ENCODE measurements at places on chromosomes 12 and 14.

GRCh38 chr12:30063435-30063945, 279.7 kb upstream of the TMTC1 start:
- no peak for DNase-seq

DNA sequence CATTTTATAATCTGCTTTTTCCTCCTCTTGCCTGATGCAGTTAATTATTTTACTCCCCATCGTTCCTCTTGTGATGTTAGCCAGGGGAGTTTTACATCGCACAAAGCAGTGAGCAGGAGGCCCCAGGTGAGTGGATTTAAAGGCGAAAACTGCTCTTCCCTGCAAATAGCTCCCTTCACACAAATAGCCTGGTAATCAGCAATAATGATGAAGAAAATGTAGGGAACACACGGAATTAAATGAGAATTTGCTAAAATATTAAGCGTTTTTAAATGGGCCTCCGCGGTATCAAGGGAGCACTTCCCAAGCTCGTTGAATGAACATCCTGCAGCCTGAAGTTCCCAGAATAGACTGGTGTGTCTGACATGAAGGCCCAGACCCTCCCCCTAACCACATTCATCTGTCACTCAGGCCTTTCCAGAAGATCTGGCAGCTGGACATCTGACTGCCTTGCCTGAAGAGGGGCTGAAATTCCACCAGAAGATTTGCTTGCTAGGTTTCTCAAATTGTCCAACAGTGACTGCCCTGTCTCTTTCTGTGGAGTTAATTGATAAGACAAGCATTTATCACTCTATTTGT, 127.2 kb downstream of the CCDC60 start:
- DNase-seq: no peak

DNA sequence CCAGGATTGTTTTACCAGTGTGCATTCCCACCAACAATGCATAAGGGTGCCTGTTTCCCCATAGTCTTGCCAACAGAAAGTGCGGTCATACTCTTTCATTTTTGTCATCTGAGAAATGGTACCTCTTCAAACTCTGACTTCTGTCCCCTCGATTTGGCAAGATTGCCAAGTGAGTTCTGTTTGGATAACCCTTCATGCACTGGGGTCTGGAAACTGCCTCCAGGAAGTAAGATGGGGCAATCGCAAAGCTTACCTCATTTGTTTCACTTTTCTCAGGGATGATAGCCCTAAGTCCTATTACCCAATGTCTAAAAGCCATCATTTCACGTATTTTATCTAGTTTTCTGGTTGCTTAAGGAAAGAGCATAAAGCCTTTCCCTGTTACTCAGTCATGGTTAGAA, 28.6 kb upstream of the NR1H4 start:
- no peak for DNase-seq

DNA sequence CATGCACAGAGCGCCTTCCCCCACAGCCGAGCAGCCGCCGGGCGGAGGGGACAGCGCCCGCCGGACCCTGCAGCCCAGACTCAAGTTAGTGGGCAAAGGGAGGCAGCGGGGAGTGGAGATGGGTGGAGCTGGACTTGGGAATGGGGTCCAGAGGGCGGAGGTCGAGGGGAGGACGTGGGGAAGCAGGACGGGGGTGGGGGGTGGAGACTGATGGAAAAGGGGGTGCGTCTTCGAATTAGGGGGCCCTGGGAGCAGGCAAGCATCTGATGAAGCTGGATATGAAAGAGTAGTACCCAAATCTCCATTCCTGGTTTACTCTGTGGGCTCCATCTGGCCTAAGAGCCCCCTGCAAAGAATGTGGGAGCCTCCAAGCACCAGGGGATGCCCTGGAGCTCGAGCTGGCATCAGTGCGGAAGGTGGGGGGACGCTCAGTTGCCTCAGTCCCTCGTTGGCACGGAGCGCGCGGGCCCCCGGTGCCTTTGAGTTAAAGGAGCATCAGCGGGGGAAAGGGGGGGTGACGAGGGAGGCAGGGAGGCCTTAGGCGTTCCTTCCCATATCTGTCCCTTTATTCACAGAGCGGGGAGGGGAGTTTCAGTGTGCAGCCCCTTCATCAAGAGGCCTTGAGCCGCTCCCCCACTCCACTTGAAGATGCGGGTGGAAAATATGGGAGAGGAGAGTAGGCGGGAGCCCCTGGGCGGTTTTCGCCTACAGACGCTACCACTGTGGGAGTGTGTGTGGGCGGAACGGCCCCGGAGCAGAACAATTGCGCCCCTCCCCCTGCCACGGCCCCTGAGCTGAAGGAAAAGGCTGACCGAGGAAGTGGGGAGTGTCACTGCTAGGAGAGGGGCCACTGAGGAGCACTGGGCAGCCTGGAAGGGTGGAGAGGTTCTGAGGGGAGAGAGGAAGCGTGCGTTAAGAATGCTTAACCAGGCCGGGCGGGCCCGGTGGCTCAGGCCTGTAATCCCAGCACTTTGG, 644 bp downstream of the NAB2 start:
- no peak for DNase-seq

- no peak for DNase-seq
Measured at GRCh38 chr14:102184316-102185035, 44.8 kb downstream of the WDR20 start.

DNA sequence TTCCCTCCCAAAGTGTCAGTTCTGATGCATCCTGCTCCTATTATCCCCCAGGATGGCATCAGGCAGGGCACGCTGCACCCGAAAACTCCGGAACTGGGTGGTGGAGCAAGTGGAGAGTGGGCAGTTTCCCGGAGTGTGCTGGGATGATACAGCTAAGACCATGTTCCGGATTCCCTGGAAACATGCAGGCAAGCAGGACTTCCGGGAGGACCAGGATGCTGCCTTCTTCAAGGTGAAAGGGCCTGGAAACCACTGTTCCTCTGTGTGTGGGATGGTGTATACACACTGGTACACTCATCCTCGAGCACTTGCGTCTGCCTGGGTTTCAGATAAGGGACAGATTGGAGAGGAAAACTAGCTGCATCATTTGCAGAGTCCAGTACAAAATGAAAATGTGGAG, 1.0 kb downstream of the IRF9 start:
- DNase-seq: peak; percentile 40

DNA sequence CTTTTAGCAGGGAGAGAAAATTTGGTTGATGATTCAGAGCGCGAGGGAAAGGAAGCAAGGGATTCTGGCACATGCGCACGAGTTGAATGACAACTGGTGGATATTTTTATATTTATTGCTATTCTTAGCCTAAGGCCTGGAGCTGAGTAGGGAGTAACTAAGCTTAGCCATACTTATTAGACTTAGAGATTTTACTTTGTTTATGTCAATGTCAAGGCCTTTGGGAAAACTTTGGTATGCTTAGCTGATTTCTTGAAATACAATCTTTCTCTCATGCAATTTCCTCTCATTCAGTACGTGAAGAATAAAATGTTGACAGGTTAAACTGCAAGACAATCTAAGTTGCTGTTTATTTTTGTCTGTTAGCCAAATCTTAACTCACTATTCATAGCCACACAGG, 101.1 kb downstream of the CRADD start:
- DNase-seq: no peak

Measured in chondrocyte (in vitro differentiated cells).